Smooth muscle cell of the coronary artery (primary cell): ENCODE measurements at places on chromosomes 3 and 15. TPM values are rescaled to one million over a fixed set of nuclear protein-coding genes. Genes with fewer than 3 reads are reported as not detected.

The GASK1A gene
- 0.94 and 1.2 TPM in 2 replicates for total RNA-seq

The SLC28A1 gene
- not detected in 2 replicates for total RNA-seq

The NEK10 gene
- total RNA-seq: 6.5 and 35.3 TPM in 2 replicates

The ERICH6 gene
- total RNA-seq: 0.08 TPM in 1 of 2 replicates, not detected in the other

The KNG1 gene
- not detected in 2 replicates for total RNA-seq

The HGD gene
- 0.12 and 0.23 TPM in 2 replicates for total RNA-seq

The MYL3 gene
- total RNA-seq: 0.08 and 2.3 TPM in 2 replicates

The TGM4 gene
- 0.15 TPM in 1 of 2 replicates, not detected in the other for total RNA-seq

The WDR76 gene
- total RNA-seq: 1.9 and 4.9 TPM in 2 replicates
